ENCODE measurements at places on chromosomes 7 and 10.

GRCh38 chr10:86200269-86200668, 166.3 kb downstream of the GRID1 start:
- no peak for DNase-seq

GRCh38 chr7:100951172-100951571, 1.8 kb downstream of the MUC3A start:
- no peak for DNase-seq

DNA sequence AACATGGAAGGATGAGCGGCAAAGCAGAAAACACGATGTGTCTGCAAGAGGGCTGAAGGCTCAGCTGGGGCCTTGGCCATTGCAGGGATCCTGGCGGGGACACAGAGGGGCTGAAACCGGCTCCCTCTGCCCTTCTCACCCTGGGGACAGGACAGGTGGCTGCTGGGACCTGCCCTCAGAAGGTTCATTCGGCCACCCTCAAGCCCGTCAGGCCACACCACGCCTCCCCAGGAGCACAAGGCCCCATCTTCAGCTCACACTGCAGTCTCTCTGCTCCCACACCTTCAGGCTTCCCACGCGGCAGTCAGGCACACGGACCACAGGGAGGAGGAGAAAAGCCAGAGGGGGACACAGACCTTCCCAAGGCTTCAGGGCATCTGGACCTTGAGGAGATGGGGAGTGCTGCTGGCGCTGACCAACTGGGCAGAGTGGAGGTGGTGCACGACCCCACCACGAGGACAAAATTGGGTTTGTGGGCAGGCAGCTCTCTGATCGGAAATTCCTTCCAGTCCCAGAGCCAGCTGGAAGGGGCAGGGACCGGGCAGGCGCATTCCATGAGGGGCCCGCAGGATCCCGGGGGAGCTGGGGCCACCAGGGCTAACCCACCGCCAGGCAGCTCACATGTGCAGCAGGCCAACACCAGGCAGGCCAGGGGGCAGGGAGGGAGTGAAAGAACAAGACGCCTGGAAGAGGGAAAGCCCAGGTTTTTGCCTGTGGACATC, 104.0 kb downstream of the MAD1L1 start:
- DNase-seq = no peak

DNA sequence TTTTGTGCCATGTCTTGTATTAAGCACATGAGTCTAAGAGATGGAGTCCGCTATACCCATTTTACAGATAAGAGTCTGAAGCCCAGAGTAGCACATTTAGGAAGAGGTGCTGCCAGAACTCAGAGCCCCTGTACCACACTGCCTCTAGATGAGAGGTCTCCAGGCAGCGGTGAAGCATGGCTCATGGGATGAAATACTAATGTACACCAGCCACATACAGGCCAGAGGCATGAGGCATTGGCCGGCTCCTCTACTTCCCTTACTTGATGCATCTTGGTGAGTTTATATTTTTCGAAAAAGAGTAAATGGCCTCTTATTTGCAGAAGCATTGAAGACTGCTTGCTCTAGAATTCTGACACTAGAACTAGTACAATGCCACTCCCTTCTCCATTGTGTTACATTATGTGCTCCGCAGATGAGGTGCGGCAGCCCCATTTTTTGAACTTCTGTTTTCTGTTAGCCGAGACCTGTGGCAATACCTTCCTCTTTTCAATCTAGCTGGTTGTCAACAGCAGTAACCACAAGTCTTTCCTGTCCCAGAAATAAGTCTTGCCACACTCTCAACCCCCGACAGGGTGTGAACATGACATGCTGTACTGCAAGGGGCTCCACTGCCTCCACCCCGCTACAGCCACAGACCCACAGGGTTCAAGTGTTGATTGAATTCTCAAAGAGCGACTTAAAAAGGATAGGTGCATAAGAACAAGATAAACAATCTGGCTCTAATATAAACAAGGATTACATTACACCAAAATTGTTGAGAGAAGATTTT, 145.3 kb downstream of the CELF2 start:
- no peak for DNase-seq

GRCh38 chr7:11895337-11895736, 63.3 kb upstream of the THSD7A start:
- DNase-seq = no peak

DNA sequence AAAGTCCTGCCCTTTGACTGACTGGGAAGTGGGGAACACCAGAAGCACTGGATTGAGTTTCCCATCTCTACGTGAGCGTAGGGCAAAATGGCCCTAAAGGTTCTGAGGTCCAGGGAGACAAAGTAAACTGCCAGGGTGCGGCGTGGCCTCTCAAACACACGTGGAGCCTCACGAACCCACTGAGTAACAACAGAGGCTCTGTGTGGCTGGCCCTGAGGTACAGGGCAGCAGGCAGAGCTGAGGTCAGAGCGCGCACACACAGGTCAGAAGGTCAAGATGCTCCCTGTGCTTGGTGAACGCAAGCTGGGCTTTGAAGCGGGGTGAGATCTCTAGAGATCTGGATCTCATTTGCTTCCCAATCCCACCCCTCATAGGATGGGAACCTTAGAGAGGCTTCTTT, 99.0 kb upstream of the ZMIZ1 start:
- DNase-seq = no peak

- peak; percentile 36 for DNase-seq
Measured at GRCh38 chr7:101085162-101085964, at the start of gene TRIM56. Gene TRIM56 (plus strand): TSS chr7:101085481. CDS start chr7:101087313, 1,832 bp downstream.

- DNase-seq = no peak
Measured at GRCh38 chr7:18901351-18901750, 216.1 kb downstream of the TWIST1 start.

DNA sequence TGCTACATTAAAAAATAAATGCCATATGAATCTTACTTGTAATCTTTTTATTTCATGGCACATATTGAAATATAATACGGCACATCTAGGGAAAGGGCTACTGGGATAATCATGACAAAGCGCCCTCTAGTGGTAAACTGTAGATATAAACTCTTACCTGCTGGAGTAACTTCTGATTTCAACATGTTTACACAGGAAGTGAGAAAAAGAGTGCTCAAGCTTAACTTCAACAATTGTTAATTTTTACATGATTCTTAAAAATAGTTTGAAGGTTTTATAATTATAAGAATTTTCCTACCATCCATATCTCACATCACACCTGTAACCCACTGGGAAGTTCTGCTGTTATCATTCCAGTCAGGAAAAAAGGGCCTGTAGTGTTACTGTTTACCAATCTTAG, 2.0 kb upstream of the HEPACAM2 start:
- peak; percentile 25 for DNase-seq

DNA sequence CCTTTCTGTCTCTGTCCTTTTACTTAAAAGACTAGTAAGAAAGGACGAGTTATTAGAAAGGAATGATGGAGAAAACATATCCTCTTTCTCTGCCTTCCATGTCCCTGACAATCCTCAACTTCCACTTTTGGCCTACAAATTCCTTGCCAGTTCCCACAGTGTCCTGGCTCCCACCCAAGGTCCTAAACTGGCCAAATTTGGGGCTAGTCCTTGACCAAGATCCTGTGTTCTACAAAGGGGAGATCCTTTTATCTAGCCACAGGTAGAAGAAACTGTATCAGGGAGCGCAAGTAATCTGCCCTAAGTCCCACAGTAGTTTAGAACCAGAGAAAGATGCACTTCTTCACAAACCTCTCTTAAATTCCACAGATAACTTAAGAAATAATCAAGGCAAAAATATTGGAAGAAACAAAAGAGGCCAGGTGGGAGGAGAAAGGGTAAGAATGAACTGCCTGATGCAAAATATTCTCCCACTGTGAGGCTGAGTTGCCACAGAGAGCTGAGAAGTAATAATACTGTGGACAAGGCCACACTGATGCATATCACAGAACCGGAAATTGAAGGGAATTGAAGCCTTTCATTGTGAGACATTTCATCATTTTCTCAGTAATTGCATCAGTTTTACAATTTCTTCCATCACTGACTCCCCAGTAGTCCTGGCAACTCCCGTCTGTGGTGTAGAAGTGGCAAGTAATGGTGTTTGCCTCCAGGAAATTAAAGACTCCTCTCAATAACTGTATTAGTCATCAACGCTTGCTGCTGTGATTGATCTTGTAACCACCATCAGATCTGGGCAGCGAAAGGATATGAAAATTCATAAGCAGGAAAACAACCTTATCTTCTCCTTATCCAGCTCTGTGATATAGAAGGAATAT, 47.2 kb downstream of the DNAJC12 start:
- peak; percentile 47 for DNase-seq

- DNase-seq = no peak
Measured at GRCh38 chr7:129772646-129773280, 161.2 kb downstream of the NRF1 start.

DNA sequence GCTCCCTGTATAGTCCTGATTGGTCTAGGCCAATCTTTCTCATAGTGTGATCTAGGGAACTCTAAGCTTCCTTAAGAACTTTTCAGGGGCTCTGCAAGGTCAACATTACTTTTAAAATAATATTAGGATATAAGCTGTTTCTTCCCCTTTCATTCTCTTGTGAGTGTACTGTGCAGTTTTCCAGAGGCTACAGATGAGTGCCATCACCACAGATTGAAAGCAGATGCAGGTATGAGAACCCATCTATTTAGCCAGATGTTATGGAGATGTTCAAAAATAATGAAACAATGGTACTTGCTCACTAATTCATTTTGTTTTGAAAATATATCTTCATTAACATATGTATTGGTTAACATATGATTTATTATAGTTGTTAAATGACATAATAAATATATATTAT, 169.2 kb upstream of the SEMA3A start:
- no peak for DNase-seq

DNA sequence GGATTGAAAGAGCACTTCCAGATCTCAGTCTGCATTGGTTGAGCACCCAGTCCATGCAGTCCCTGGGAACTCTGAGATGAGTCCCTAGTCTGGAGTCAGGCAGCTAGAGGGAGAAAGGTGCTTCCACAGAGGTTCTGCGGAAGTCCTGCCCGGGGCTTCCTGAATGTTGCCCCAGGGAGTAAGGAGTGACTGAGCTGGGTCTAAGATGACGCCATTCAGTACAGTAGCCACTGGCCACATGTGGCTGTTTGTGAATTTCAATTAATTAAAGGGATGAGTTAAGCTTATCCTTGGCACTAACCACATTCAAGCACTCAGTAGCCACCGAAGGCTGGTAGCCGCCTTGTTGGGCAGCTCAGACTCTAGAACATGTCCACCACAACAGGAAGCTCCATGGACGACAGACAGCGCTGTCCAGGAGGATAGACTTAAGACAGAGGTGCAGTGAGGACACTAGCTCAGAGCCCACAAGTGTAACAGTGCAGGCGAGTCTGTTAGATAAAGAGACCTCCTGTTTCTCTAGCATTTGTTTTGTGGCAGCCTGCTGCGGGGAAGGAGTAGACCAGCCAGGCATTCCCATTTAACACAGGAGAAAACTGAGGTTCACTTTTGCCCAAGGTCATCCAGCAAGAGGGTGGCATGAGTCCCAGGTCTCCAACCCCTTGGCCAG, 101.6 kb upstream of the PPIF start:
- no peak for DNase-seq

DNA sequence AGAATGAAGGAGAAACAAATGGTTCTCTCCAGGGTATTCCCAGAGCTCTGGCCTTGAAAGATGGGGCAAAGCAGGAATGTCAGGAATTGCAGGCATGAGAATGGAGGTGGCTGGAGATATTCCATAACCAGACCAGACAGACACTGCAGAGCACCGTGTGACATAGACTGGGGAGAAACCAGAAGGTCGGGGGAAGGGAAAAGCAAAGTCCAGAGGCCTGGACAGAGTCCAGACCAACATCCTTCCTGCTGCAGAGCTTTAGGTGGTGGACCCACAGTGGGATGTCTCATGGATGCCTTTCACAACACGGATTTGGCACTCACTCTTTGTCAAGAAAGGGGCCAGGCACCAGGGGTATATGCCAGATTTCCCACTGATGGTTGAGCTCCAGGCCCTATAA, 177.2 kb upstream of the INHBA start:
- DNase-seq = peak; percentile 91

DNA sequence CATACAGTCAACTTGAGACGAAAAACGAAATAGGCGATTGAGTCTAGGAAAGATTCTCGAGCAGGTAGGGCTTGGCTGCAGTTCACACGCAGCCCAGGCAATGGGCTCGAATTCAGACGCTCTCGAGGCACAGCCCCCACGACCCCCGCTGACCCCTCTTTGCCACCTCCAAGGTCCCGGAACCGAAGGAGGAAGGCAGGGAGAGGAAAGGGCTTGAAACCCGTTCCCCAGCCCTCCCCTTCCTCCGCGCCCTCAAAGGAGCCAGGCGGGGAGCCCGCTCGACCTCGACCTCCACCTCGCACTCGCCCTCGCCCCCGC, 441 bp downstream of the CCDC186 start:
- DNase-seq = no peak

- no peak for DNase-seq
Measured at GRCh38 chr7:142910031-142910433, 23.5 kb downstream of the TRPV5 start.

DNA sequence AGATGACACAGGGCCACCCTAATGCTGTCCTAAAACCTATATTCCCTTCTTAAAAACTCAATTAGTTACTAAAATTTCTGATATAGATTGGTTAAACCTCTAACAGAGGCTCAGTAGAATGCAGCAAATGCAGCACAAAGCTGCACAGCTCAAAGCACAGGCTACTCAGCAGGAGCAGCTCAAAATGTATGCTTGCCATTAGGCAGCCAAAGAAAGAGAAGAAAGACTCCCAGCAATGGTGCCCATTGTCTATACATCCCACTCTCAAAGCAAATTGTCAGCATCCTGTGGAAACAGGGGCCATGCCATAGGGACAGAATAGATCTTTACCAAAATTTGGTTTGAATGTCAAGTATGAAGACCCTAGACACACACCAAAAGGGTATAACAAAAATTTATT, 73.5 kb downstream of the TFPI2 start:
- no peak for DNase-seq

- no peak for DNase-seq
Measured at GRCh38 chr7:126809188-126809587, 443.6 kb downstream of the GRM8 start.

- no peak for DNase-seq
Measured at GRCh38 chr7:132355048-132355447, 221.2 kb downstream of the PLXNA4 start.

DNA sequence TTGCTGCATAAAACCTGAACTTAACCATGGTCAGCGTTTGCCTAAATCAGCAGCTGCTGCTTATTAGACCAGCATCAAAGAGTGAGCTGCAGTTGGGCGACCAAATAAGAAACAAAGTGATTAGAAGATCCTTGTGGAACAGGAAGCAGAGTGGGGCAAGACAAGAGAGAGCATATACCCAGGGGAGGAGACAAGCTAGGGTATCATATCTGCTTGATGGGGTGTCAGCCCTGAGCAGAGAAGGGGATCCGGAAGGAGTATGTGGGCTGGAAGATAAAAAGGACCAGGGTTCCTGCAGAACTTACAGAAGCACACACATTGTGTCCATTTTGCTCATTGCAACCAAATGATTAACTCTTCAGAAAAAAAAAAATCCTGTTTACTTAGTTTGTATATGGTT, 213.6 kb downstream of the CELF2 start:
- no peak for DNase-seq

GRCh38 chr10:94027197-94027596, 33.5 kb downstream of the PLCE1 start:
- DNase-seq = no peak

GRCh38 chr7:38632411-38632810, 1.2 kb upstream of the AMPH start:
- no peak for DNase-seq

GRCh38 chr7:150787321-150788281, 12.6 kb downstream of the TMEM176B start:
- no peak for DNase-seq
